ENCODE measurements at places on chromosomes 2 and 18.

DNA sequence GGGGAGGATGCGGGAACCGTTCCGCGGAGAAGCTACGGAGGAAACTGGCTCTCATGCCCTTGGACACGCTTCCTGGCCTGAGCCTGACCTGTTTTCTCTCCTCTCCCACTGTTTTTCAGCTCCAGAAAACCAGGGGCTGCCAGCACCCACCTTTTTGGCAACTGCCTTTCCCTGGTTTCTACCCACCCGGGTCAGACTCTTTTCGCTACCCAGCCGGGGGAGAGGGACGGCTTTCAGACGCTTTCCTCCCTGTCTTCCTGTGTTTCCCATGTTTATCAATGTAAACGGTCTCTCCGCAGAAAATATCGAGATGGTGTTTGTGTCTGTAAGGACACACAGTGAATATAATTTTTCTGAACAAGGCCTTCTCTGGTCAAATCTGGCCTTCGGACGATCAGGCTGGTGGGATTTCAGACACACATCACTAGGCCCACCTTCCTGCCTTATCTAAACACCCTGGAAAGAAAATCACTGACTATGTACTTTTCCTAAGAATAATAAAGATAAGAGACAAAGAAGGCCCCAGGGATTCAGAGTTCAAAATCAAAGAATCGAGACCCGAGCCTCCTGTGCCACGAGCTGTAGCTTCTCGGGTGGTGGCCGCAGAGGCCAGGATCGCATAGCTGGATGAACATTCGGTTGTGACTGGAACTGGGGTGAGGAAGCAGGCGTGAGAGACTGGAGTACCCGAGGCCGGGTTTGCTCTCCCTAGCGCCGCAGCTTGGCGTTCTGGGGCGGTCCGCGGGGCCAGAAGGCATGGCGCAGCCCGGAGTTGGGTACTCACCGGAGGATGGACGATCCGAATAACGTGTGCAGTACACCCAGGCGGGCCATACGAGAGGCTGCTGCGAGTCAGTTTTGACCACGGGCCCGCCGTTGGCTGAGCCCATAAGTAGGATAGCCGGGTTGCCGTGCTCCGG lies 1.7 kb downstream of the EN1 start:
- no peak for DNase-seq

- no peak for DNase-seq
Observed at GRCh38 chr18:60676815-60677214, 304.2 kb upstream of the MC4R start.

DNA sequence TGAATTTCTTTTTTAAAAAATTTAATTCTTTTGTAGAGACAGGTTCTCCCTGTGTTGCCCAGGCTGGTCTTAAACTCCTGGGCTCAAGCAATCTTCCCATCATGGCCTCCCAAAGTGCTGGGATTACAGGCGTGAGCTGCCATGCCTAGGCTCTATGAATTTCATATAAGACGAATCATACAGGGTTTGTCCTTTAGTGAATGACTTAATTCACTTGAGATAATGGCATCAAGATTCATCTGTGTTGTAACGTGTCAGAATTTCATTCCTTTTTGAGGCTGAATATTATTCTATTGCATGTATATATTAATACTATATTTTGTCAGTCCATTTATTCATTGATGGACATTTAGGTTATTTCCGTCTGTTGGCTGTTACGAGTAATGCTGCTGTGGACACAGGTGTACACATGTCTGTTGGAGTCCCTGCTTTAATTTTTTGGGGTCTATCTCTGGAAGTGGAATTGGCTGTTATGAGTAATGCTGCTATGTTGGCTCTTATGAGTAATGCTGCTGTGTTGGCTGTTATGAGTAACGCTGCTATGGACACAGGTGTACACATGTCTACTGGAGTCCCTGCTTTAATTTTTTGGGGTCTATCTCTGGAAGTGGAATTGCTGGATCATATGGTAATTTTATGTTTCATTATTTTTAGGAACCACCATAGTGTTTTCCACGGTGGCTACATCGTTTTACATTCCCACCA lies 210.6 kb downstream of the CAMKMT start:
- no peak for DNase-seq

DNA sequence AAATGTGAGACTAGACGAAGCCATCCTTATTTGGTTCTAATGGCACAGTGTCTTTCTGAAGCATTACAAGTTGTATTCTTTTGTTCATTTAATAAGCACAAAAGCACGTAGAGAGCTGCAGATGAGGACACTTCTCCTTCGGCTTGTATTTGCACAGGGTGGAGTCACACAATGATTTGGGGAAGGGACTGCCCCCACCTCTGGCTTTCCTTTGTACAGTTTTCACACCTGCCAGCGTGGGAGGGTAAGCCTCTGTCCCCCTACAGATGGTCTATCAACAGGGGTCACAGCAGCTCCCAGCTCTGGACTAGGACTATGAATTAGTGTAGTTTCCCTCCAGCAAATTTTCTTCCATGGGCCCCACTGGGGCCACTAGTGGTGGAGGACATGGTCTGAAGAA lies 108.2 kb upstream of the KLHL14 start:
- DNase-seq = no peak

GRCh38 chr2:237877576-237878307 lies 18.3 kb downstream of the RAMP1 start:
- no peak for DNase-seq

GRCh38 chr2:168573128-168573903 lies 117.2 kb downstream of the CERS6 start:
- DNase-seq = no peak

DNA sequence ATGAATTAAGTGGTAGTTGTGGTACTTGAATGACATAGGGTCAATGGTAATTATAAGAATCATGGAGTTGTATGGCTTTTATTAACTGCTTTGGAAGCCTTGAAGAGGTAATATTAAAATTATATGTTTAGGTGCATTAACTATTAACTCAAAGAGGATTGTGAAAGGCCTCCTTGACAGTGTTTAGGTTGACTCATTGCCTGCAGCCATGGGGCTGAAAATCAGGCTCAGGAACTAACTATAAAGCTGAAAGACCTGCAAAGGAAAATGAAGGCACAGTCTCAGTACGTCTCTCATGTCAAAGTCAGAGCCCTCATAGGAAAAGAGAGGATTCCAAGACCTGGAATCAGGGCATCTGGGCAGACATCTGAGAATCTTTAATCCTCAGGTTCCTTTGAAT lies 31.0 kb downstream of the CACNB4 start:
- no peak for DNase-seq

GRCh38 chr2:231037202-231037730 lies at the start of gene C2orf72:
C2orf72 (plus strand) TSS chr2:231037523; CDS start chr2:231037566, 43 bp downstream.
- no peak for DNase-seq

DNA sequence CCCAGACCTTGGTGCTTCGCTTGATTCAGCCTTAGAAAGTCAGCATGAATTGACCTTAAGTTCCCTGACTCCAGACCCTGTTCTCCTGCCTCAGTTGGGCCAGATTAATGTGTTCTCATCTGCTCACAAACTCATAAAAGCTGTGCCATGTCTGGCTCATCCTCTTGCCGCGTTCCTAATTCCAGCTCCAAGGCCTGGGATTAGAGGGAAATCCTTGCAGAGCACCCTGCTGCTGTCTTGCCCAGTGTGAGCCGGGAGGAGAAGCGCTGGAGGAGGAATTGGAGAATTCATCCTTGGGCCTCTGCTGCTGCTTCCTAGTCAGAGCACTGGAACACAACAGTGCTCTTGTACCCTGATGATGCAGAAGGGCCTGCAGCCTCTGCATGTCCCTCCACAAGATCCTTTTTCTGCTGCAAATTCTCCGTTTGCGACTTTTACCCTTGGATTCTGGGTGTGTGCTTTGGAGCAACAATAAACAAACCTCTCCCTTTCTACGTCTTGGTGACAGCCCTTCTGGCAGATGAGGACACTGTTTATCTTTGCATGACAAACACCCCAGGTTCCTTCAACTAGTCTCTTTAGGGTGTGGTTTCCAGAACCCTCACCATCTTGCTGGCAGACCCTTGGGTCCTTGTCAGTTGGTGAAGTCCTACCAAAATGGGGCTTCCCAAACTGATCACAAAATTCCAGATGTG lies 46.9 kb upstream of the CNGA3 start:
- no peak for DNase-seq

- no peak for DNase-seq
Observed at GRCh38 chr2:37865640-37866039, 59.4 kb upstream of the RMDN2 start.

- DNase-seq = peak; percentile 66
Observed at GRCh38 chr2:54570925-54571694, 115.0 kb downstream of the SPTBN1 start.

- DNase-seq = no peak
Observed at GRCh38 chr2:26874514-26874913, 26.6 kb downstream of the DPYSL5 start.

- DNase-seq = no peak
Observed at GRCh38 chr18:70249118-70249517, 39.7 kb upstream of the SOCS6 start.
